ENCODE measurements at places on chromosomes 1 and 21.

GRCh38 chr1:231384696-231385415, 37.2 kb downstream of the EGLN1 start:
- no peak for DNase-seq

- DNase-seq: no peak
Measured at GRCh38 chr1:26296340-26297056, 9.9 kb downstream of the UBXN11 start.

GRCh38 chr1:25854554-25854953, 4.7 kb downstream of the AUNIP start:
- no peak for DNase-seq

DNA sequence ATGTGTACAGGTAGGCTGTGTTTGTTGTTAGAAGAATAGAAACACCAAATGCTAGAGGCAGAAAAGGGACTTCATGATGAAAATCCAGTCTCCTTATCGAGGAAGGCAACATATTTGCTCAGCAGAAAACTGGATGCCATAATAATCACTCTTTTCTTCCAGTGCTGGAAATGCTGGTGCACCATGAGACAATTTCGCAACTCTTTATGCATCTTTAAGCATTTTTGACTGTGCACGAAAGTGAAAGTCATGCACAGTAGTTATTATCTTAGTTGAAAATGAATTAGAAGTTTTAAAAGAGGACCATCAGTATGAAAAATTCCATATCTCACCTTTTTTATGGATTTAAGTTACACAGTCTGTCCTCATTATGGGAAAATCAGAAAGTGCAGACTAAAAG, 29.1 kb downstream of the SMYD2 start:
- no peak for DNase-seq

DNA sequence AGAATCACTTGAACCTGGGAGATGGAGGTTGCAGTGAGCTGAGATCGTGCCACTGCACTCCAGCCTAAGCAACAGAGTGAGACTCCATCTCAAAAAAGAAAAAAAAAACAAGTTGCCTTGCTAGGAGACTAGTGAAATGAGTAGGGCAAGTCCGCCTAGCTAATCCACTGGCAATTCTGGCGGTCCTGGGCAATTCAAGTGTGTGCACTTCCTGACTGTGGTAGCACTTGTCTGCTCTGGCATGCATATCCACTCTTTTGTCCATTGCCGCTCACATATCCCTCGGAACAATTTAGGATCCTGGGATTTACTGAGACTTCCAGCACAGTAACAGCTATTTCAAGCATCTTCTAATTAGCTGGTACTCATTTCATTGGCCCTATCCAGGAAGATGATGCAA, 426.3 kb upstream of the ADGRL2 start:
- DNase-seq: no peak

GRCh38 chr1:153733970-153734369, 6.1 kb downstream of the INTS3 start:
- DNase-seq: peak; percentile 57
